GM13977 (cell line): ENCODE measurements at places on chromosomes 2 and 18.
A peak's percentile ranks its signal among the peaks of the same experiment; 100 is the strongest.

- no peak for DNase-seq
These were observed 87.7 kb downstream of the MEP1B start for GRCh38 chr18:32277549-32277948.

- DNase-seq: no peak
These were observed 47.7 kb downstream of the CMPK2 start for GRCh38 chr2:6818012-6818411.

DNA sequence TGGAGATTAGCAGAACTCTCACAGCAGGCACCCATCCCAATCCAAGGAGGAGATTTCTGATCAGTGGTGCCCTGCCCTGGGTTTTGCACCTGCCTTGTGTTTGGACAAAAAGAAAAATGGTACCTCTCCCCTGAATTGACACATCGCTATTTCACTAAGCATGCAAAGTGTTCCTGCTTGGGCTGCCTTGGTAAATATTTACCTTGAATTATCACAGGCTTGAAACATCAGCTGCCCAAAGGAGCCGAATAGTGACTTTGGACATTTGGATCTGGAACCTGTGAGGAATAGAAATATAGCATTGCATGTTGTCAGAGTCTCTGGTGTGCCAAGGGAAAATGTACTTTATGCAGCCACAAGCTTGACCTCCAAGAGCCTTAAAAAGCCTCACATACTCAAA, 926.4 kb upstream of the FANCL start:
- no peak for DNase-seq

GRCh38 chr2:170969872-170970496, 40.9 kb downstream of the GORASP2 start:
- DNase-seq: no peak

GRCh38 chr18:71707400-71707799, 836.7 kb downstream of the CBLN2 start:
- DNase-seq: no peak

DNA sequence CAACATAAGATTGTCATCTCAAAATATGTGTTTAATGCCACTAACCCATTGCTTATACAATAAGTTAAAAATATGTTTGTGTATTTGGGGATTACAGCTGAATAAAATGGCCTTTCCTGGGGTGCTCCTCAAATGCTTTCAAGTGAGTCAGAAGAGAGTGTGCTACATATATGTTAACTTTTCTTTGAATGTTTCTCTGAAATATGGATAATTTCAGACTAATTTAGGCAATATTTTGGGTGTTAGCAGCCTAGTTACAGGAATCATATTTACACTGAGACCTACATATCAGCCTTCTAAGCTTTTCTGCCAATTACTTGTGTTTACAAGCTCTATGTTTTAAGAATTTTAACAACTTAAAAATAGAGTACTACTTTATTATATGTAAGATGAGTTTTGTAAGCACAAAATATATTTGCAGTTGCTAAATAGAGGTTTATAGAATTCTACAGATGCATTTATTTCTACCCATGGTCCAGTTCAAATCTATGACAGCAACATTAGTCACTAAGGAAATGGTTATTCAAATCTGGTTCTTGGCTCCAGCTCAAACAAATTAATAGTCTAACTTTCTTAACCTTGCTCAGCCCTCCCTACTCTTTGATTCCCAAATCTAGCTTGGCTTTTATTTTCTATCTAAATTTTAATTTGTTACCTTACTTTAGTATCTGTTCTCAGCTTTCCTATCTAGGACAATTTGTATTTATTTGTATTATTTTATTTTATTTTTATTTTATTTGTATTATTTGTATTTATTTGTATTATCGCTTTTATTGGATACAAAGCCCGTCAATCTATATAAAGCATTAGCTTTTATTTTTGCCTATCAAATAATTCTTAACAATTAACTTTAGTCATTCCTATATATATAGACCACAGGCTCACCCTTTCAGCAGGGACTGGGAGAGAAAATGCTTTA, 48.9 kb downstream of the FSIP2 start:
- no peak for DNase-seq

DNA sequence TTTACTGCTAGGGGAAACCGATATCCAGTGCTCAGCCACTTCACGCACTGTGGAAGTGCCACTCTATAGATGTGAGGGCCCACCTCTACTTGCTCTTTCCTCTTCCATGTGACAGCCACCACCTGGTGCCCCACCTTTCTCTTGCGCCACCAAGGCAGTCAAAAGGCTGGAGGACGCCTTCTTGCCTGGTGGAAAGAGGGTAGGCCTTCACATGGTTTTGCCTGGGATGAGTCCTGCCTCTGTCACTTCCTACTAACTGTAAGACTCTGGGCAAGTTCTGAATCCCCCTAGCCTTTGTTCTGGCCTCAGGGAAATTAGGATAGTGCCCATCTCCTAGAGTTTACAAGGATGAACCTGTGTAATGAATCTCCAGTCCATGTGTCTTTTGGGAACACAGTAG, 66.1 kb upstream of the ODC1 start:
- DNase-seq: no peak

GRCh38 chr2:27281855-27282559, at the start of gene TRIM54:
TRIM54 (plus strand) TSS chr2:27282429; CDS start chr2:27282732, 303 bp downstream.
- DNase-seq: no peak

DNA sequence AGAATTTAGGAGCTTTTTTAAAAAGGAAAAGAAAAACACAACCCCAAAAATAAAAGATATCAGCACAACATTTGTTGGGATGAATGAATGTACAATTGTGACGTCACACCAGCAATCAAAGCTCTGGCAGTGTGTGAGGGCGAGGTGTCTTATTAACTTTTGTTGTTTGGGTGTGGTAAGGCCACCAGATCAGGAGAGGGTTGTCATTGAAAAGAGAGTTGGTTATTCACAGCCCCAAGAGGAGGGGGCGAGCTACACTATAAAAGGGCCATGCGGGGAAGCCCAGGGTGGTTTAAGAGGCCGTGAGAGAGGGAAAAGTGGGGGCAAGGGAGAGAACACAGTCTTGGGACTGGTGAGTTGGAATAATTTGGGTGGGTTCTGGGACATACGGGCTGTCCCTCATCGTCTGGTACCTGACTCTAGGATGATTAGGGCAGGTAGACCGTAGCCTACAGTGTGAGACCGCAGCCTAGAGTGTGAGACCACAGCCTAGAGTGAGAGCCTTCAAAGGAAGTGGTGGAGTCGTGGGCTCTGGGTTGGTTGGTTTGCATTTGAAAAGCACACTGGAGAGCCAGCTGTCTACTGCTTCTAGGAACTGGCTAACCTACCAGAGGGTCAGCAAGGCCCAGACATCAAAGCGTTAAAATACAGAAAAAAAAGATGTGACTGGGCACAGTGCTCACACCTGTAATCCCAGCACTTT, 128.4 kb downstream of the INO80D start:
- no peak for DNase-seq

DNA sequence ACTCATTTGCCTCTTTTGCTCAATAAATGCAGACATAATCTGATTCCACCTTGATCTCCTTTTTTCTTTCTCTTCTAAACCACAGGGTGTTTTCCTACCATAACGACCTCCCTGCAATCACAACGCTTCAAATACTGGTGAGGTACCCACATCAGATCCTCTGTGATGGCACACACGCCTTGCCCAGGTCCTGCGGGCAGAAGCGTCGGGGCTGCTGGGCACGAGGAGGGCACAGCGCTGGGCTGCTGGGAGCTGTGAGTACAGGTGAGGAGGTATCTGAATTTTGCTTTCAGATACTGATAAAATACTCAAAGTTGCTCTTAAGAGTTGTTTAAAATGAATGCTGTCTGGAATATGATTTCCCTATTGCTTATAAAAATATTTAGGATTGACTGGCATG, 186.1 kb upstream of the PXDN start:
- no peak for DNase-seq

GRCh38 chr18:45328811-45329210, 286.5 kb upstream of the SLC14A2 start:
- DNase-seq: no peak

- no peak for DNase-seq
These were observed 1.3 kb downstream of the LIPG start for GRCh38 chr18:49563130-49563540.

GRCh38 chr2:32168513-32168912, 2.8 kb downstream of the SLC30A6 start:
- peak; percentile 42 for DNase-seq

DNA sequence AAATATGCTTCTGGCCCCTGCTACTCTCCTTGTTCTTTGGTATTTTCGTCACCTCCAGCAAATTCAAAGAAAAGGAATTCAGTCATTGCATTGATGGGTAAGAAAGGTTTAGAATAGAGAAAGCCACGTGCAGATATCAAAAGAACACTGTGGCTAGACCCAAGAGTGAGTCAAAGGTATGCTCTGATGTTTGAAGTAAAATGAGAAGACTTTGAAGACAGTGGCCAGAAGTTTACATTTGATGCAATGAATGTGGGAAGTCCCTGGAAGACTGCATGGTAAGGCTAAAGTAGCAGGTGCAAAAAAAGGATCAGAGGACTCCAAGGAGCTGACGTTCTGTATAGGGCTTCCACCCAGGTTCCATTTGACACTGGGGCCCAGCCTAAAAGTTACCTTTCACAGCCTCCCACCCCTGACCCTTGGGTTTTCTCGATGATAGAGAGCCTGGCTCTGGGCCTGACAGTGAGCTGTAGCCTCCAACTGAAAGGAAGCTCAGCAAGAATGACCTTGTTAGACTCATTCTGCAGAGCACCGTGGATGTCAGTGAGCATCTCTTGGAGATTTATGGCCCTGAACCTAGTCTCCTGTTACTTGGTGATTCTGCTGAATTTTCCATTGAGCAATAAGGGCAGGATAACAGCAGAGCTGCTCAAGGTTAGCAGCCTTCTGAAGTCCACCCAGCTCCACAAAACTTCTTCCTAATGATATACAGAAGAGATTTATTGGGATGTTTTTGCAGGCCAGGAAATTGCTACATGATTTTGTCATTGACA, 223.7 kb upstream of the RBBP8 start:
- DNase-seq: no peak

- no peak for DNase-seq
These were observed 517.0 kb downstream of the PTPRM start for GRCh38 chr18:8084160-8084559.

GRCh38 chr2:207416900-207417299, 112.9 kb upstream of the CREB1 start:
- no peak for DNase-seq

DNA sequence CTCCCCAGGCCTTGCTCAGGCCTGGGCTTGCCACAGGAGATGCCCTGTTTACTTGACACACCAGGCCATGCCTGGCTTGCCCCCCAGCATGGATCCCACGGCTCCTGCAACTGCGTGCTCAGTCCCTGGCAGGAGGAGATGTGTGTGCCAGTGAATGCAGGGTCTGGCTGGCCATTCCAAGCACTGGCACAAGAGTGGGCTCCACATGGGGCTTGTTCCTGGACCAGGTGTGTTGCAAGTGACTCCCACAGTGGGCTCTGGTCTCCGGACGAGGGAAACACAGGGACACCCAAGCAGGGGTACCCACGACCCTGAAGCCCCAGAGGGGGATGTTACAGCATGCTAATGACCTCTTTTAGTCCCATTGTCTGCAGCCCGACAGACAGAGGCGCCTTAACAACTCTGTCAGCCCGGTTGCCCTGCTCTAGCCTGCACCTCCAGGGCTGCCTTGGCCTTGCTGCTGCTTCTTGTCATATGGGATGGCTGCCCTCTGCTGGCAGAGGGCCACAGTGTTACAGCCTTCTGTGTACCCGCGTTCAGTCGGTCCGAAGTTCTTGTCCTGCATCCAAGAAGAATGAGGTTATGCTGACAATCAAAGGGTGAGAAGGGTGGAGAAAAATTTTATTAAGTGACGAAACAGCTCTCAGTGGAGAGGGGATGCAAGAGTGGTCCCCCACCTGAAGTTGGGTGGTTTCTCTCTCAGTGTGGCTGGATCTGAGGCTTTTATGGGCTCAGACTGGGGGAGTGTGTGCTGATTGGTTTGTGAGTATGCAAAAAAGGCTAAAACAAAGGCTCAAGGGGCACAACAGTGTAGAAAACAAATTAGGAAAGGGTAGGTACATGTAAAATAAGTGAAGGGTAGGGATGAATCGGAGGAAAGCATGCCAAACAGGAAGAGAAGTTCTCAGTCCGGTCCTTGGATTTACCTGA, 180.4 kb downstream of the MBD5 start:
- DNase-seq: no peak

- no peak for DNase-seq
These were observed 652.1 kb upstream of the ZNF804A start for GRCh38 chr2:183946193-183946592.

- no peak for DNase-seq
These were observed 200.4 kb downstream of the TMEM247 start for GRCh38 chr2:46679761-46680160.
